ENCODE measurements at places on chromosomes 5 and 9.

GRCh38 chr5:173256800-173257199 lies 21.8 kb upstream of the NKX2-5 start:
- no peak for DNase-seq

GRCh38 chr5:154970759-154971158 lies 29.9 kb downstream of the MRPL22 start:
- DNase-seq, result no peak

- no peak for DNase-seq
Observed at GRCh38 chr5:178143901-178144300, 9.8 kb downstream of the NHP2 start.

GRCh38 chr9:20570756-20571155 lies 51.5 kb downstream of the MLLT3 start:
- no peak for DNase-seq

All from anterior cingulate cortex (tissue), 58 donors.